Hematopoietic multipotent progenitor cell treated with erythropoietin and hydrocortisone succinate and interleukin-3 and kit ligand, for 6 days (in vitro differentiated cells): ENCODE measurements at places on chromosomes 16 and 17.

GRCh38 chr16:14356064-14356463 is 274.0 kb downstream of the PARN start:
- no peak for DNase-seq

- no peak for DNase-seq
These were observed 106.9 kb upstream of the HSBP1 start for GRCh38 chr16:83700918-83701317.

GRCh38 chr16:27824786-27825185 is 238.7 kb downstream of the GSG1L start:
- DNase-seq: no peak

DNA sequence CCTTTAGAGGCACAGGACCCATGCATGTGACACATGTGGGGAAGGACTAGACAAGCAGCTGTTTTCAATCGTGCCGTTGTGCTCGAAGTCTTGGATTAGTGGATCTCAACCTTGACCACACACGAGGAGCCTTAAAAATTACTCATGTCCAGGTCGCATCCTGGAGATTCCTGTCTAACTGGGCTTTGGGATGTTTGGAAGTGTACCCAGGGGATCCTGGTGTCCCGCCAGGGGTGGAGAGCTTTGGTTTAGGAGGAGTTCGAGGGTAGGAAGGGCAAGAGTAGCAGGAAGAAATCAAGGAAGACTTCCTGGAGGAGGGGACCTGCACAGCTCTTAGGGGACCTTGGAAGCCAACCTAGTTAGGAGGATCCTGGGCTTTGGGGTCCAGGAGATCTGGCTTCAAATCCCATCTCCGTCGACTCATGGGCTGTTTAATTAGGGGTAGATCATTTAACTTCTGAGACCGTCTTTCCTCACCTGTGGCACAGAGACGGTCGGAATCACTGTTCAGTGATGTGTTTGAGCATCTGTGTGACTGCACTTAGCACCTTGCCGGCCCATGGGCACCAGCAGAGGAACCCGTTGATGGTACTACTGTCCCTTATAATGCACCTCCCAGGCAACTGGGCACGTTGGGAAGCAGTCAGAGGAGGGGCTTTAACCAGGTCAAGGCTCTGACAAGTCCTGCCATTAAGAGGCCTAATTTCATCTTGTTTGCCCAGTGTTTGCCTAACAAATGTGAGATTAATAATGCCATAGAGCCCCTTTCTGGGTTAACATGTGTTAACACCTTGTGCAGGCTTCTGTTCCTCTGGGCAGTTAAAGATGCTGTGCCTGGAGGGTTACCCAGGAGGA is 102.0 kb upstream of the PLCG2 start:
- no peak for DNase-seq

DNA sequence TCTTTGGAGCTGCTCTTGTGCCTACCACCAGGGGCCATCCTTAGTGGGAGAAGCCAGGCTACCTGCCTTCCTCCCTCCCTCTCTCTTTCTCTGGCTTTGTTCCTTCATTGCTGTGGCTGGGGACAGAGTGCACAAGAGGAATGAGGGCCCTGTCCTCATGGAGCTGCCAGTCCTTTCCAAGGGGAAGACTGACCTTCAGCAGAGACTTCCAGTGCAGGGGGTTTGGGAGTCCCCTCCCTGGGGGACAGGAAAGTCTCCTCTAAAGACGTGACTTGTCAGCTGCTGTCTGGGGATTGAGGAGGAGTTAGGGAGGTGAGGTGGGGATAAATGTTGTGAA is 108.1 kb downstream of the CMIP start:
- no peak for DNase-seq

- DNase-seq: no peak
These were observed 68.5 kb downstream of the C16orf95 start for GRCh38 chr16:87248714-87249113.

GRCh38 chr16:13940397-13940933 is 20.5 kb downstream of the ERCC4 start:
- no peak for DNase-seq

GRCh38 chr17:61015966-61016365 is 338.3 kb downstream of the BCAS3 start:
- no peak for DNase-seq

DNA sequence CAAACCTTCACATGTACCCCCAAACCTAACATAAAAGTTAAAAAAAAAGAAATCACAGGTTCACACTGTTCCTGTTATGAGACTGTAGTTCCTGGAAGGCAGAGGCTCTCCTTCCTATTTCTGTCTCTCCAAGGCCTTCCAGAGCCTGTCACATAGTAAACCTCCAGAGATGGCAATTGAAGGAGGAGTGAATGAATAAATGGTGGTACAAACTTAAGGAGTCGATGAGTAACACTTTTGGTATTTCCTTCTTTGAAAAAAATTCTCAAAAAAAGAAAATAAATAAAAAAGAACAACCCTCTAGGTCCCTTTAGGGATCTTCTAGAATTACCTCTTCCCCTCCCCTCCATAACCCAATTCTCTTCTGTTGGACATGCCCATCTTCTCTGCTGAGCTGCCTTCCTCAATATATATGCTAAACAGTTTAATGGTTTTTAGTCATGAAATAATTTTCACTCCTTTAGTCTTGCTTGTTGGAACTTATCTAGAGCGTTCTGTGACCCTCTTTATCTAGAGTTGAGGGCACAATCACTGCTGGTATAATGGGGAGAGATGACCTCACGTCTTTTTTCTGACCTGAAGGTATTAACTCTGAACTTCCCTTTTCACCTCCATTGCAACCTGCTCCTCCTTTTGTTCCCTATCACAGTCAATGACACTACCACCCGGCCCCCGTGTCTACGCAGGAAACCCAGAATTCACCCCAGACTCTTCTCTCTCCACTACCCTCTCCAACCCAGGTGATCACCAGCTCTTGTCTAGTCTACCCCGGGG is 1.7 kb upstream of the TAF15 start:
- DNase-seq: no peak

- DNase-seq: no peak
These were observed 6.3 kb downstream of the TPPP3 start for GRCh38 chr16:67386861-67387455.

GRCh38 chr17:19747829-19748806 is at the start of gene ALDH3A1:
Gene ALDH3A1 (minus strand): TSS chr17:19748298. CDS start chr17:19745129, 3,169 bp downstream.
- no peak for DNase-seq

GRCh38 chr17:80919331-80920311 is 72.0 kb upstream of the CHMP6 start:
- no peak for DNase-seq

DNA sequence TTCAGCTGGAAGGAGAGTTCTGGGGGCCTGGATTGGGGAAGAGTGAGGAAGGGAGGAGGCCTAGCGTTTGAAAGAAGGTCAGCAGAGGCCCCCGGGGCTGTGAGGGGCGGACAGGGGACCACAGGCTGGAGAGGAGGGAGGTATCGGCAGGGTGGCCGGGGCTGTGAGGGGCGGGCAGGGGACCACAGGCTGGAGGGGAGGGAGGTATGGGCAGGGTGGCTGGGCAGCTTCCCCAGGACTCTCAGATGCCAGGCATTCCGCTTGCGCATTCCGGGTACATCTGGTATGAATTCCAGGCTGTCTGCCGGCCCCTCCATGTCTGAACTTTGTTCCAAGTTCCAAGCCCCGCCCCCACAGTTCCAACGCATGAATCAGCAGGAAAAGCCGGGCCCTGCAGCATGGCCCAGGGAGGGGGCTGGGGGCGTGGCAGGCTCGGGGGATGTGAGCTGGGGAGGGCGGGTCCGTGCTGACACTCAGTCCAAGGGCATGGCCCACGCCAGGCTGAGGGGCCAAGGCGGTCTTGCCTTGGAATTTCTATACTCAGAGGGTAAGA is 4.3 kb upstream of the TLCD2 start:
- peak; percentile 86 for DNase-seq
